Dermis lymphatic vessel endothelial cell (primary cell): ENCODE measurements at places on chromosomes 3 and 15. TPM values are rescaled to one million over a fixed set of nuclear protein-coding genes. Genes with fewer than 3 reads are reported as not detected.

Gene NPAP1
- not detected in 2 replicates for total RNA-seq

Gene ZMYND10
- total RNA-seq, result under 0.01 and 0.11 TPM in 2 replicates

Gene CTSH
- 74.9 and 95.2 TPM in 2 replicates for total RNA-seq

Gene MUC4
- total RNA-seq, result not detected in 2 replicates

Gene MRPS11
- 29.0 and 35.6 TPM in 2 replicates for total RNA-seq

Gene CACNA2D2
- total RNA-seq, result under 0.01 TPM in 1 of 2 replicates, not detected in the other

Gene C2CD4A
- total RNA-seq, result 1.4 and 2.3 TPM in 2 replicates

Gene ARHGEF26
- total RNA-seq, result under 0.01 and 0.09 TPM in 2 replicates

Gene CPN2
- total RNA-seq, result not detected in 2 replicates

Gene KBTBD13
- total RNA-seq, result not detected in 2 replicates

Gene TAGLN3
- not detected in 2 replicates for total RNA-seq

Gene KNG1
- total RNA-seq, result not detected in 2 replicates

Gene RRP9
- 10.0 and 14.8 TPM in 2 replicates for total RNA-seq

Gene TNNC1
- total RNA-seq, result not detected in 2 replicates

Gene ADGRG7
- total RNA-seq, result not detected in 2 replicates

Gene SUCNR1
- under 0.01 TPM in 1 of 2 replicates, not detected in the other for total RNA-seq

Gene UROC1
- total RNA-seq, result under 0.01 TPM in 1 of 2 replicates, not detected in the other

Gene CSPG5
- 0.11 and 0.26 TPM in 2 replicates for total RNA-seq

Gene SLC38A3
- under 0.01 and 0.17 TPM in 2 replicates for total RNA-seq

Gene FMN1
- total RNA-seq, result under 0.01 and 0.11 TPM in 2 replicates

Gene ANKUB1
- total RNA-seq, result not detected in 2 replicates

Gene MYH15
- total RNA-seq, result 0.09 TPM in 1 of 2 replicates, not detected in the other

Gene CMTM8
- total RNA-seq, result 2.2 and 2.3 TPM in 2 replicates

Gene ACAN
- under 0.01 TPM in 2 replicates for total RNA-seq

Gene GPR176
- total RNA-seq, result 7.4 and 8.0 TPM in 2 replicates

Gene CPNE9
- total RNA-seq, result not detected in 2 replicates

Gene PYGO1
- total RNA-seq, result 0.11 and 0.26 TPM in 2 replicates

Gene SETD5
- 32.9 and 34.2 TPM in 2 replicates for total RNA-seq

Gene TMEM108
- 0.09 TPM in 1 of 2 replicates, not detected in the other for total RNA-seq

Gene ACSBG1
- not detected in 2 replicates for total RNA-seq

Gene DAG1
- total RNA-seq, result 21.1 and 32.3 TPM in 2 replicates
